ENCODE measurements at places on chromosomes 4 and X.

DNA sequence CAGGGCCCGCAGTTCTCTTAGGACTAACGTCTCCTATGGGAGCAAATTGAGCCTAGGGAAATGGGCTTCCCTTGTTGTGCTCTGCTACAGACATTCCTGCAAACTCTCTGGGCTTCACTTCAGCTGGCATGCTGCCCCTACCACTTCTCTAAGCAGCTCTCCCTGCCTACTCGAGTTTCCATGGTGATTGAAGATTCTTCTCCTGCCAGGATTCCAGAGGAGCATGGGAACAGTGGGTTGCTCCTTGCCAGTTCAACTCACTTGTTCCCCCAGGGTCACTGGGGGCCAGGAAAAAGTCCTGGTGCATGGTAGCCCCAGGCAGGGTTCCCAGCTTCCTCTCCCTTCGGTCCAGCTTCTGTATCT is 21.1 kb upstream of the WDR17 start:
- no peak for DNase-seq

GRCh38 chr4:98612318-98613250 is 45.8 kb downstream of the TSPAN5 start:
- DNase-seq, result peak; percentile 3

GRCh38 chr4:58776627-58777026 is 1666.4 kb upstream of the IGFBP7 start:
- DNase-seq, result no peak

GRCh38 chr4:158238575-158238974 is 28.3 kb downstream of the TMEM144 start:
- DNase-seq, result no peak

- DNase-seq, result no peak
Measured at GRCh38 chr4:141684785-141685184, 48.4 kb downstream of the IL15 start.

DNA sequence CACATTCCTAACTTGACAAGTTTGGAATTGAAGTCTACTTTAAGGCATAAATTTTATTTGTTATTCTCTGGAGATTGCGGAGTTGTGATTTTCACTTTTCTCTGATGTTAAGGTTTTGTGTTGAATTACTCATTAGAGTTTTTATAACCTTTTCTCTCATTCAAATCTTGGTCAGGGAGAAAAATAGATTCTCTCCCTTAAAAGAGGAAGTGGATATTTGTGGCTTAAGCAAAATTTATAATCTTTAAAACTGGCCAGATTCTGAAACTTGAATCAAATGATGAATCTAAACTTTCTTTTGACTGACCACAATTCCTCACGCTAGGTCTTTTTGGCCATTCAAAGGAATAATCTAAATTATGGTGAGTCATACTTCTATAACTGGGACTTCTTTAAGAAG is 361.4 kb downstream of the TEX13C start:
- no peak for DNase-seq

GRCh38 chr4:108143515-108143914 is 25.2 kb downstream of the LEF1 start:
- no peak for DNase-seq

DNA sequence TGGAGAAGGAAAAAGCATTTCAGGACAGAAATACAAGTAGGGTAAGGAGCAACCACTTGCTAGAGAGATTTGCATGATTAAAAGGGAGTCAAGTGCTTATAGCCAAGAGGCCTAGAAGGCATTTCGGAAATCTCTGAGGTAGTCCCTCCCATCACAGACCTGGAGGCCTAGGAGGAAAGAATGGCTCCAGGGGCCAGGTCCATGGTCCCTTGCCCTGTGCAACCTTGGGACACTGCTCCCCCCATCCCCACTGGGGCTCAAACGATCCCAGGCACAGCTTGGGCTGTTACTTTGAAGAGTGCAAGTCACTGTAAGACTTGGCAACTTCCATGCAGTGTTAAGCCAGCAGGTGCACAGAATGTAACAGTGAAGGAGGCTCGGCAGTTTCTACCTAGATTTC is 51.2 kb upstream of the FBXW7 start:
- DNase-seq, result no peak

GRCh38 chr4:113173793-113174264 is 124.4 kb downstream of the ANK2 start:
- no peak for DNase-seq

GRCh38 chr4:41693629-41694028 is 54.9 kb downstream of the PHOX2B start:
- peak; percentile 17 for DNase-seq

Data from RPMI8226 (cell line).